NCI-H774 (cell line): ENCODE measurements at places on chromosomes 12 and 14.

- no peak for DNase-seq
Measured at GRCh38 chr12:67827820-67828383, 161.3 kb upstream of the IFNG-AS1 start.

GRCh38 chr12:4143896-4144295, 129.7 kb upstream of the CCND2 start:
- no peak for DNase-seq

DNA sequence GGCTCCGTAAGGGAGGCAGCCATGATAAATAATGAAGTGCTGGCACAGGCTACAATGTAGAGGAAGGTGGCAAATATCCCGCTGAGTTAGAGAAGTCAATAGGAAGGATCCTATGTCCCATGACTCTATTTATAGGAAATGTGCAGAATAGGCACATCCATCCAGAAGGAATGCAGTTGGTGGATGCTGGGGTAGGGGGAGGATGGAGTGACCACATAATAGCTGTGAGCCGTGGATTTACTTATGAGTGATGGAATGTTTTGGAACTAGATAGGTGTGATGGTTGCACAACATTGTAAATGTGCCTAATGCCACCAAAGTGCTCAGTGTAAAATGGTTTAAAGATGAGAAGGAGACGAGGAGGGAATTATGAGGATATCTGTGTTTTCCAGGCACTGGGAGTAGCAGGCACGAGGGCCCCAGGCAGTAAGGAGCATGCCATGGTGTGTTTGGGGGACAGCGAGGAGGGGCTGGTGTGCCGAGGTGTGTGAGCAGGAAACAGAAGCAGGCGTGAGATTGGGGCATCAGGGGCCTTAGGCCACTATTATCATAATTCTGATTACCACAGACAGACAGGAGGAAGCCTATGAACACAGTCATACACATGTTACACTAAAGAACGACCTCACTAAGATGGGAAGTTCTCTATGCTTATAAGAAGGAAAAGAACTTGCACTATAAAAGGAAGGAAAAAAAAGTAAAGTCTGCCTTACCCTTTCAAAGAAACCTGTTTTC, 837.3 kb upstream of the TMEM132C start:
- no peak for DNase-seq

GRCh38 chr12:110883251-110883650, 36.5 kb downstream of the CCDC63 start:
- no peak for DNase-seq

GRCh38 chr14:40618225-40618898, 988.3 kb upstream of the LRFN5 start:
- no peak for DNase-seq

DNA sequence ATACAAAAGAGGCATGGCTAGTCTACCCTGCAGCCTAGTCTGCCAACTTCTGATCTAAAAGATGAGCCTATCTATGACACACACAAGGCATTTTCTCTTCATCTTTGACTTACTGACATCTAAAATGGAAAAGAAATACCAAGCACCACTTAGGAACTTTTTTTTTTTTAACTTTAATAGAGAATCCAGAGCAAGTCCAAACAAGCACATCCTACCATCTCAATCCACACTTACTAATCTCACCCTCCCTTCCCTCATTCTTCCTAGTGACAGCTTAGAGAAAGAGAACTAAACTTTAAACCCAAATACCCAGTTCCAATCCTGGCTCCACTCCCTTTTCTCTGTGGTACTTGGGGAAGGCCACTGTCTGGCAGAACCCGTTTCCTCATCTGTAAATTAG, 31.8 kb downstream of the BDKRB1 start:
- DNase-seq, result no peak

- no peak for DNase-seq
Measured at GRCh38 chr12:111056618-111057521, 136.5 kb upstream of the MYL2 start.

DNA sequence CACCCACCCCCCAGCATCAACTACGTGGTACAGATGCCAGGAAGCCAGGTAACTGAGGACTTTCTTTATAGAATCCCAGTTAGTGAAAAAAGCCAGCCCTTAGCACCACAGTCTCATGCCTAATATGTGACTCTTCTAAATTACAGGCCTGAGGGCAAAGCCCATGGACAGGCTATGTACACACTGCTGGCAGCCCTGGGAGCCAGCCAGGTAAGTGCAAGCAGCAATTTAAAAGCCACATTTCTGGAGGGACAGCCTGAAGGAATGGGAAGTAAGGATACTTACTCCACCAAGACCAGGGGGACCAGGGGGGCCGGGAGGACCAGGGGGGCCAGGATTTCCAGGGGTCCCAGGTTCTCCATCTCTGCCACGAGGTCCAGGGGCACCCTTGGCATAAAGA, 7.0 kb downstream of the COL2A1 start:
- DNase-seq, result no peak

- DNase-seq, result peak; percentile 11
Measured at GRCh38 chr14:36768638-36769337, 107.1 kb downstream of the PAX9 start.

DNA sequence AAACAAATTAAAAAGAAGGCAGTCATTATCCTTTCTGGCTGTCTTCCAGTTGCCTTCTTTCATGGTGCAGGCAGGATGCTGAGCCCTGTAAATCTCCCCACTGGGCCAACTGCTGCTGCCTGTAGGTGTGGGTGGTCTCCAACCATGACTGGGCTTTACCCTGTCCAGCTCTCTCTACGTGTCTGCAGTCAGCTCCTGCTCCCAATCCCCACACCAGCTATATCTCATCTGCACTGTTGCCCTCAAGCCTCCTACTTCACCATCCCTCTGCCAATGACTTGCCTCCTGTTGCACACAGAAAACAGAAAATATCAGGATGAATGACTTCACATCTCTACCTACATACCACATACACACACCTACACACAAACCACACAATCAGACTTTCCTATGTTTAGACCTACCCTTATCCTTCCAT, 39.7 kb upstream of the PSMA6 start:
- no peak for DNase-seq

DNA sequence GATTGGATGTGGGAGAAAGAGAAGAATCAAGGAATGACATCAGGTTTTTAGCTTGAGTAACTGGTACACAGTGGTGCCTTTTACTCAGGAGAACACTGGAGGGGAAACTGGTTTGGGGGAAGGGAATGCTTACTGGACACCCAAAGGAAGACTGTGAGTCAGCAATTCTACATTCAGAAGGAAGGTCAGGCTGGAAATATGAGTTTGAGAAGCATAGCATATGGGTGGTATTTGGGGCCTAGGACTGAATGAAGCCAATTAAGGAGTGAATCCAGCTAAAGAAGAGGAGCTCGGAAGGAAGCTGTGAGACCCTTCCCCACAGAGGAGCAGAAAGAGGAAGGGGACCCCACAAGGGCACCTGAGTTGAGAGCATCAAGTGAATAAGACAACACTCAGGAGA, 35.4 kb downstream of the DMAC2L start:
- DNase-seq, result no peak

- no peak for DNase-seq
Measured at GRCh38 chr12:118526255-118527095, 150.1 kb downstream of the SUDS3 start.

- DNase-seq, result no peak
Measured at GRCh38 chr12:99152337-99152736, 495.2 kb upstream of the GARIN6 start.

DNA sequence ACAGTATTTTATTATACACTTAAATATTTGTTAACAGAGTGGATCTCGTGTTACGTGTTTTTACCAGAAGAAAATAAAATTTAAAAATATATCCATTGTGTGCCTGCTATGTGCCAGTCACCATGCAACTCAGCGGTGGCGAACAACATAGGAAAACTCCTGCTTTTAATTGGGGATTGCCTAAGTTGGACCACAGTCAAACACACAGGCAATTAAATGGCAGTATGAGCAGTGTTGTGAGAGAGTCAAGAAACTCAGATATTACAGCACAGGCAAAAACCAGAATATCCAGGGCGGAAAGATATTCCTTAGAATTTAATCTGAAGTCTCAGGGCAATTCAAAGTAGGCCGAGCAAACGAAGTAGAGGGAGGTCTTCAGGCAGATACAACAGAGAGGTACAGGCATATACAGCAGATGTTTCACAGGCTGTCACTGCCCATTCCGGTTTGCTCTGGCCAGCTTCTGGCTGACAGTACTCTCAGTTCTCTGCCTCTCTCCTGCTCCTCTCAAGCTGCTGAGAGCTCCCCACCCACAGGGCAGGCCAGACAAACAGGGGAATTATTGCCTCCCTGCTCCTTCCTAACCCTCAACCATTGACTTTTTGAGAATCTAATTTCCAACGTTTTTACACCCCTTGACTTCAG, 540.2 kb upstream of the TMEM132C start:
- no peak for DNase-seq

DNA sequence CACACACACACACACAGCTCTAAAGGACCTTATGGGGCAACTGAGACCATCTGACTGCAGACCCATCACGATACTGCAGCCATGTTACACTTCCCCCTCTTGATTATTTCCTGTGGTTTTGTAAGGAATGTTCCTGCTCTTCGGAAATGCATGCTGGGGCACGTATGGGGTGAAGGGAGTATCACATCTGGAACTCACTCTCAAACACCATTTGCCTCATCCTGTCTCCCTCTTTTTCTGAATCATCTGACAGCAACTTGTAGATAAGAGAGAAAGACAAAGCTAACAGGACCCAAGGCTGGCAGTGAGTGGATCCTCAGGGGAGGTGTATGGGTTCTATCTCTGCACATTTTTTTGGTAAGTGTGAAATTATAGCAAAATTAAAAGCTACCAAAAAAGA, 50.3 kb downstream of the RIMBP2 start:
- DNase-seq, result no peak

DNA sequence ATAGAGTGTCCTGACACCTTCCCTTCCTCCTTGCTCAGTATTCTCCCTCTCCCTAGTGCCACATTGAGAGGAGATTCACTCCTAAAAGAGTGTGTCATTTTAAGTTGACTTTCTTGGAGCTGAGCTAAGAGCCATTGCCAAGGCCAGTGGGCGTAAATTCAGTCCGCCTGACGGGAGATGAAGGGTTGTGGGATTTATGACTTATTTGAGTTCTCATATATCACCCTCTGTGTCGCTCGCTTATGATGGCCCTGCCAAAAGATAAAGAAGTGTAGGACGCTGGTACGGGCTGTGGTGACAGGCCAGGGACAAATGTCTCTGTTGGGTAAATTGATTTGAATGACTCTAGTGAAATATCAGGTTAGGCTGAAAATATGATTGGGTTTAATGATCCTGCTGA, 867.4 kb downstream of the NRXN3 start:
- no peak for DNase-seq

DNA sequence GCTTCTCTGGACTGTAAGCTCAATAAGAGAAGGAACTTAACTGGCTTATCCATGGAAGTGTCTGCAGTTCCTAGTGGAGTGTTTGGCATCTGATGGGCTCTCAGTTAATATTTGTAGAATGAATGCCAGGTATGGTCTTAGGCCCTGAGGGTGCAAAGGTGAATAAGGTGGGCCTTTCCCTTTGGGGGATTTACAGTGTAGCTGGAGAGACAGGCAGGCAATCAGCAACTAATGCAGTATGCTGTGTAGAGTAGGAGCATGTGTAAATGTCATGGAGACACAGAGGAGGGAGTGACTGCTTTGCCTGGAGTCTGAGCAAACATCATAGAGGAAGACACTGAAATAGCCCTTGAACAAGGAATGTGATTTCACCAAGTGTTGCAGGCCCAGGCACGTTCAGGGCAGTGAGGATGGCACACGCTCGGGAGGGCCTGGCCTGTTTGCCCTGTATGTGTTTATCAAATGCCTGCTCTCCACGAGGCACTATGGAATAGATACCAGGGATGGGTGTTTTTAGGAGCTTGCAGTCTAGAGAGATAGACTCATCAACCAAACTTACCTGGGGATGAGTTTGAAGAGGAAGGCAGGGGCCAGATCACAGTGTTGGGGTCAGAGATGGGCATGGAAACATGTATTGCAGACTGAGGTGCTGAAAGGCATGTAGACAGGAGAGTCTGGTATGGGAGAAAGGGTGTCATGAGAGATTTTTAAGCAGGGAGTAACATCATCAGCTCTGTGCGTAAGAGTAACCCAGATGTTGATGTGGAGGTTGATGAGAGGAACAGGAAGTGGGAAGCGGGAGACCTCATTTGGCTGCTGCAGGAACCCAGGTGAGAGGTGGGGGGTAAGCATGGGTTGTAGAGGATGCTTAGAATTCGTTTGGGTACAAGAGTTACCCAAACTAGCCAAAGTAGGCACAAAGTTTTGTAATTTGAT, 54.1 kb downstream of the PLXNC1 start:
- DNase-seq, result no peak

GRCh38 chr14:69079188-69079742, 73.7 kb downstream of the DCAF5 start:
- no peak for DNase-seq

DNA sequence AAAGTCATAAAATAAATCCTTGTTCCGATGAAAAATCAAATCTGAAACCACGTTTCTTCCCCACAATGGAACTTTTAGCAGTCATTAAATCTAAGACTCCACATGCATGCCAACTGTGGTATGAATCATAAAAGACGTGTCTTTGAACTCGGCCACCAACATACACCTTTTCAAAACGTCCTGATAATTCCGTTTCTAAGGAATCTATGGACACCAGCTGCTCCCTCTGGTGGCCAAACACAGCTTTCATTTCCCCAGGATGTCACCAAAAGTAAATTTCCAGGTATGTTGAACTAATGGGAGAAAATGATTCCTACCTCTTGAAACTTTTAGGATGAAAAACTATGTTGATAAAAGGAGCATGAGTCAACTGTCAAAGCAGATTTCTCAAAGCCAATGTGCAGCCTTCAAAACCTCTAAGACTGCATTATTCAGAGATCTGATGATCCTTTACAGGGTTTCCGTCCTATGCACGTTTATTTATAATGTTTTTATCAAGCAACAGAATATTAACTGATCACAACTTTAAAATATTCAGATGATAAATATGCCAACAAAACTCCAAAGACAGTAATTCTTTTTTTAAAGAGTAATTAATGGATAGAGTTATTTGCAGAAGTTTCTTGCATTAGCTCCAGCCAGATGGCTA, 96.2 kb downstream of the CIT start:
- peak; percentile 43 for DNase-seq

DNA sequence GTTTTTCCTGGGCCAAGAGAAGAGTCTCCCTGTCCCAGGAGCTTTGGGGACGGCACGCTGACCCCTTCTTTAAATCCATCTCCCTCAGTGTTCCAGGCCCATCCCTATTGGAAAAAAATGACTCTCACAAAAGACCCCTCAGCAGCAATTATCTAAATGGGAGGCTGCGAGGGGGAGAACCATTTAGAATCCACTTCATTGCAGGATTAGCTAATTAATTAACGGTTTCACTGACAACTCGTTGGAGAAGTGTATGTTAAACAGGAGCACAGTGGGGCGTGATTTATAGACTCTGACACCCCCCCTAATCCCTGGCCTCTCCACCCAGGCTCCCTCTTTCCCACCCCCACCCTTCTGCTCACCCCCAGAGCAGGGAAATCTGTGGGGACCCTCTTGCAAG, 162.8 kb upstream of the LHX5 start:
- no peak for DNase-seq

DNA sequence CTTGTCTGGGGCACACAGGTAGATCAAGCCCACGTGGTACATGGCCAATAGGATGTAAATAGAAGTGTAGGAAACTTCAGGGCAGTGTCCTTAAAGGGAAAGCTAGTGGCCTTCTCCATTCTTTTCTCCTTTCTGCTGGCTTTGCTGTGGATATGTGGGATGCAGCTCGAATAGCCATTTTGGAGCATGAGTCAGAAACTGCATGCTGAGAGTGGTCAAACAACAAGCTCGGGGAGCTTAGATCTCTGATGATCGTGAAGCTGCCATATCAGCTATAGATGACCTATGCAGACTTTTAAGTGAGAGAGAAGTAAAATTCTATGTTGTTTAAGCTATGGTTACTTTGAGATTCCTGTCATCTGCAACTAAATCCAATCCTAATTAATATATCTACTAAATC, 241.3 kb upstream of the DAAM1 start:
- no peak for DNase-seq

GRCh38 chr14:24315807-24316596, 4.7 kb downstream of the LTB4R start:
- DNase-seq, result no peak
